ENCODE measurements at places on chromosomes 13 and 19.

DNA sequence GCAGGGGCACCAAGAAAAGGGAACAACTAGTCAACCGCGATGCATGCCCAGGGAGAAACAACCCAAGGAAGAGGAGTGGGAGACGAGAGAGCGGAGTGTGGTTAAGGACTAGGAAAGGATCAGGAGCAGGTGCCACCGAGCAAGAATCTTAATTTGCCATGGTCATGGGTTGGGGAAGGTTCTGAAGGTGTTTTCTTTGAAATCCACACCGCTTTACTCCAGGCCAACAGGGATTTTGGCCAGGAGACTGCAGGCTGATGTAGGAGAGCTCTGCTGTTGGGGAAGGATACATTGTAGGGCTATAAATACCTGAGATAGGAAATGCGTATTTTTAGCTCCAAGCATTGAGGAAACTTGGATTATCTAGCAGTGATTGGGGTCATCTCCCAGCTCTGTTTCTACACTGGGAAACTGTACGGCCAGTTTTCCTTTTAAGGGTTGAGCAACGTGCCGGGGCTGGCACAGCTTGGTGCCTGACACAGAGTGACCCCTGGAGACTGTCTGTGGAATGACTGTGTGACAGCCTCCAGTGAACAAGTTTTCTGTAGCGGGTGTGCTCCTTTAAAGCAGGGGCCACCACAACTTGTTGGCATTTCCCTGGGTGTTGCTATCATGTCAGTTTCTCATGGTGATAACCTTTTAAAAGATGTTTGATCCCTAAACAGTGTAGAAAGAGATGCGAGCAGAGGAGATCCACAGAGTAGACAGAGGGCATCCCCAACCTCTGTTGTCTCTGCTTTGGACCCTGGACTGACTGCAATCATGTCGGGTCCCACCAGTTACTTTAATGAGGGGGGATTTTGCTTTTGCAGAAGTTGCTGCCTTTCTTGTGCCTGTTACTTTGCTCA lies 34.3 kb downstream of the ZNF536 start:
- DNase-seq = no peak

DNA sequence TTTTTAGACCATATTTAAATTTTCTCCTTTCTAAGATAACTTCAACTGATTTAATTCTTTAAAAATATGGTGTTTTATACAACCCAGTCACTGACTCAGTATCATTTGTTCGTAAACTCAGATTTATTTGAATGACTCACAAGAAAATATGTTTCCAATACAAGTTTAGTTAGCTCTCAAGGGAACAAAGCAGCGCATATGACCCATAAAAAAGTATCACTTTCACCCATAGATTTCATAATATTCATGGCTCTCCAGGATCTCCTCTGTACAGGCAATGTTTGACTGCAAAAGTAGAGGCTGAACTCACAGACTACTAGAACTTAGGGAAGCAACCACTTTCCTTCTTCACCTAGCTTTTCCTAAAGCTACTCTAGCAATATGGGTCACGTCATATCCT lies 405.6 kb upstream of the PCDH9 start:
- no peak for DNase-seq

- DNase-seq = no peak
These were observed 2659.4 kb upstream of the PCDH20 start for GRCh38 chr13:64074971-64075474.

DNA sequence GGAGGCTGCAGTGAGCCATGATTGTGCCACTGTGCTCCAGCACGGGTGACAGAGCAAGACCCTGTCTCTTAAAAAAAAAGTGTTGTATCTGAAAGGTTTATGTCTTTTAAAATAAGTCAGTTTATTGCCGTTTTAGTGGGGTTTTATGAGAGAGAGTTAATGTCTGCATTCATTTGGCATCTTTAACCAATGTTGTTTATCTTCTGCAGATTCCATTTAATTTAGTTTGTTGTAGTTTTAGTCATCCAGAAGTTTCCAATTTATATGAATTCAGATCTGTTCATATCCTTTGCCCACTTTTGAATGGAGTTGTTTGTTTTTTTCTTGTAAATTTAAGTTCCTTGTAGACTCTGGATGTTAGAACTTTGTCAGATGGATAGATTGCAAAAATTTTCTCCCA lies 36.7 kb upstream of the LPAR6 start:
- DNase-seq = no peak

- no peak for DNase-seq
These were observed 35.6 kb upstream of the SPATA13 start for GRCh38 chr13:24124789-24125476.

GRCh38 chr13:110610955-110611595 lies 4.3 kb upstream of the NAXD start:
- no peak for DNase-seq

GRCh38 chr19:39064405-39064804 lies 19.8 kb upstream of the ACP7 start:
- no peak for DNase-seq

GRCh38 chr19:16327501-16327900 lies 2.9 kb downstream of the KLF2 start:
- no peak for DNase-seq

GRCh38 chr13:32142956-32143375 lies 111.4 kb downstream of the FRY start:
- no peak for DNase-seq

- no peak for DNase-seq
These were observed 17.5 kb upstream of the HS6ST3 start for GRCh38 chr13:96072392-96072791.

DNA sequence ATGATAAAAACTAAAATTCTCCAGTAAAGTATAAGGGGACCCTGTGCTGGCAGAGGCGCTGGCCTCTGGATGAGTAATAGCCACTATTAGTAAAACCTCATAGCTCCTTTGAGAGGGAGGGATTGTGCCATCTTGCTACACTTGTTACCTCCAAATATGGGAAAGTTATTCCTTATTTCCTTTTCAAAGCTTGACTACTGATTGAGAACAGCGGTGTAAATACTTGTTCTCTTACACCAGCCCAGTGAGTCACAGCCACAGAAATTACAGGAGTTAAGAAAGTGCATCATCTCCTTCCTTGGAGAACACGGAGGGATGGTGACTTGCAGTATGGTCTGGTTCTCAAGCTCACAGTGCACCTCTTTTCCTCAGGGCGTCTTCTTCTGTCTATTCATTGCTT lies 379.0 kb downstream of the EFNB2 start:
- no peak for DNase-seq

GRCh38 chr13:40362502-40362901 lies 303.9 kb downstream of the FOXO1 start:
- no peak for DNase-seq

GRCh38 chr13:102190930-102191329 lies 210.9 kb downstream of the FGF14 start:
- no peak for DNase-seq

GRCh38 chr19:1172353-1173158 lies 1.5 kb downstream of the SBNO2 start:
- no peak for DNase-seq

- no peak for DNase-seq
These were observed 442 bp upstream of the CDC16 start for GRCh38 chr13:114234266-114234644.

- no peak for DNase-seq
These were observed 5.2 kb downstream of the SLC25A42 start for GRCh38 chr19:19068659-19069654.

- DNase-seq = no peak
These were observed 22.3 kb upstream of the LILRA2 start for GRCh38 chr19:54551293-54551692.

DNA sequence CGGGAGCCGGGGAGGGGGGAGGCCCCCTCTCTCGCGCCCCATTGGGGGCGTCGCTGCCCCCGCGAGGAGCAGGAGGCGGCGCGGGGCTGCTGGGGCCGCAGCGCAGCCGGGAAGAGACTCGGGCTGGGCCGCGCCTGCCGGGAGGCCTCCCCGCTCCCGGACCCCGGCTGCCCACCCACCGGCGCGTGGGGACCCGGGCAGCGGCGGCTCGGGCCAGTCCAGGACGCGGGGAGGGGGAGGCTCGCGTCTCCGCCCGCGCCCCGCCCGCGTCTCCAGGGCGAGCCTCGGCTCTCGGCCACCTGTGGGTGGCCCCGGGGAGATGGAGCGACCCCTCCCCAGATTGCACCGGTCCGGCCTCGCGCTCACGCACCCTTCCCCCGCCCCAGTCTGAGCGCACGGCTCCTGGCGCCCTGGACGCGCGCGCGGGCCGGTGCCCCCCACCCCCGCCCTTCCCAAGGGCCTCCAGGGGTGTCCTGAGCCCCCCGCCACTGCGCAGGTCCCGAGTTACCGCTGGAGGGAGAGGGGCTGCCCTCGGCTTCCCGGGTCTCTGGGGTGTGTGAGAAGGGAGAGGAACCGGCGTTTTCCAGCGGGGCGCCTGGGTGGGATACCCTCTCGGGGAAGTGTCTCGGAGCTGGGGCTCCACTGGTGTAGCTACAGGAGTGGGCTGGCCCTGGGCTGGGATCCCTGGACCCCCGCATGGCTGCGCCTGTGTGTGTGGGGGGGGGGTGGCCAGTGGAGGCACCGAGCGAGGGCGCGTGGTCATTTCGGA lies 645 bp downstream of the PALM start:
- DNase-seq = no peak

- DNase-seq = no peak
These were observed 56.1 kb upstream of the SERPINE3 start for GRCh38 chr13:51283371-51283770.

DNA sequence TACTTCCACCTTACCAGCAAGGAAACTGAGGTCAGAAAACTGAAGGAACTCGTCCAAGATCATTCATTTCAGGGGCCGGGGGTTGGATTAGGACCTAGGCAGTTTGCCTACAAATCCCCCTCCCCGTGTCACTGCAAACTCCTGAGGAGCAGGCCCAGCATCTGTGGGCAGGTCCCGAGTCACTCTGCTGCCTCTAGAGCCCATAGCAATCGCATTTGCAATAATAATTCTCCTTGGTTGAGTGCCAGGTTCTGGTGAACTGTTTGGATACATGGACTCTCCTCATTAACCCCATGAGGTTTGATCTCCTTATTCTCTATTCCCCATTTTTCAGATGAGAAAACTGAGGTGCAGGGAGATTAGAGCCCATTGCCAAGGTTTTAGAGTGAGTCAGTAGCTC lies 903 bp downstream of the PIN1 start:
- peak; percentile 6 for DNase-seq

- no peak for DNase-seq
These were observed 451.7 kb downstream of the PCDH9 start for GRCh38 chr13:66778461-66778860.

GRCh38 chr13:79435561-79435990 lies 29.5 kb upstream of the RBM26 start:
- DNase-seq = no peak

DNA sequence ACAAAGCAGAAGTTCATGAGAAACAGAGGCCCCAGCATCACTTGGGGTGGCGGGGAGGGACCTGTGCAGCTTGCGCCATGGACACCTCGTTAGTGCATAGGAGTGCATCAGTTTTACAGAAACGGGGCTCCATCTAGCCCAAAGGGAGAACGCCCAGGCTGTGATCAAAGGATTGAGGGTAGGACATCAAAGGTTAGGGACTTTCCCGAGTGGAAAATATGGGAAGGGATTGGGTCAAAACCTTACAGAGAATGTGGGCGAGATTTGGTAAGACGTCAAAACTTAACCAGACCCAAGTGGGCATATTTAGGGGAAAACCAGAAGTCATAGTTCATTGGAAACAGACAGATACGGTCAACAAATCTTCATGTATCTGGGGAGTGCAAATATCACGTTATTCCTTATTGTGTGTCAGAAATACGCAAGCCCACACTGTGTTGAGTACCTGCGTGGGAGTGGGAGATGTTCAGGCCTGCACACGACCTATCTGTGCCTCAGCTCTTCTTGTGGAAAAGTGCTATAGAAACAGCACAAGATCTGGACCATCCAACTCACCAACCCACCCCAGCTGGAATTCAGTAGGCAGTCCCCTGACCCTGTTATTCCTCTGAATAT lies 9.4 kb upstream of the GRAMD1A start:
- DNase-seq = no peak

DNA sequence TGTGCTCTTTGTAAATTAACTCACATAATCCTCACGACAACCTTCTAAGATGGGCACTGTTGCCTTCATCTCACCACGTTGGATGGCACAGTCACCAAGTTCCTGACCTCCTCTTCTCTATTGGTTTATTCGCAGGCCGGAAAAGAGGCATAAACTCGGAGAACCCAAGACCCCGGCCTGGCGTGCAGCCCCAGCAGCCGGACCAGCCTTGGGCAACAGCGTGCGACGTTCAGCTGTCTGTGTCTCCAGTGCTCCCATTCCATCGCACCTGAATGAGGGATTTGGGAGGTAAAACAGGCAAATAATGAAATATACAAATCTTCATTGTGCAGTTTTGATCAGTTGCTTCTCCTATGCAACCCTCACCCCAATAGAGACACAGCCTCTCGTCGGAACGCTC lies 34.5 kb upstream of the GAS6 start:
- no peak for DNase-seq

DNA sequence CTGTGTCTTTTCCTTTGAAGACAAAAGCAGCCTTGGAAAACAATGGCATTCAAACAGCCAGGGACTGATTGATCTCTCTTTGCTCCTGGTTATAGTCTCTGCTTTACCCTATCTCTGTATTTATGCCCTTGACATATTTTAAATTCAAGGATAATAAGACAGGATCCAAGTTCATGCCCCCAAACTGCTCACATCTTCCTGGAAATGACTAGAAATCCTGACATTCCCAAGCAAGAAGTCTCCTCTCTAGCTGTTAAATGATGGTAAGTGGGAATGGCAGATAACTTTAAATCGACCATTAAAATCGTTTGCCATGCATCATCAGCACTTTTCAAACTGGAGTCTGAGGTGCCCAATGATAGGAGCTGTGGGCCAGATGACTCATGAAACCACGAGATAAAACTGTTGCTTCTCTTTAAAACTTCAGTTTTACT lies 435.6 kb downstream of the FOXO1 start:
- DNase-seq = no peak

- DNase-seq = no peak
These were observed 8.1 kb upstream of the RABAC1 start for GRCh38 chr19:41967054-41967783.

- no peak for DNase-seq
These were observed 172.4 kb downstream of the SLC7A1 start for GRCh38 chr13:29423050-29423449.

Measured in NCI-H2081 (cell line).